Right ventricle myocardium superior (tissue), 1 donor: ENCODE measurements at places on chromosomes 7 and 10. TPM values are rescaled to one million over a fixed set of nuclear protein-coding genes. Genes with fewer than 3 reads are reported as not detected.

- DNase-seq, result no peak
Measured at GRCh38 chr10:115278294-115278693, 185.1 kb downstream of the ATRNL1 start.

GRCh38 chr7:117916309-117916708, 43.1 kb upstream of the CTTNBP2 start:
- DNase-seq, result no peak

DNA sequence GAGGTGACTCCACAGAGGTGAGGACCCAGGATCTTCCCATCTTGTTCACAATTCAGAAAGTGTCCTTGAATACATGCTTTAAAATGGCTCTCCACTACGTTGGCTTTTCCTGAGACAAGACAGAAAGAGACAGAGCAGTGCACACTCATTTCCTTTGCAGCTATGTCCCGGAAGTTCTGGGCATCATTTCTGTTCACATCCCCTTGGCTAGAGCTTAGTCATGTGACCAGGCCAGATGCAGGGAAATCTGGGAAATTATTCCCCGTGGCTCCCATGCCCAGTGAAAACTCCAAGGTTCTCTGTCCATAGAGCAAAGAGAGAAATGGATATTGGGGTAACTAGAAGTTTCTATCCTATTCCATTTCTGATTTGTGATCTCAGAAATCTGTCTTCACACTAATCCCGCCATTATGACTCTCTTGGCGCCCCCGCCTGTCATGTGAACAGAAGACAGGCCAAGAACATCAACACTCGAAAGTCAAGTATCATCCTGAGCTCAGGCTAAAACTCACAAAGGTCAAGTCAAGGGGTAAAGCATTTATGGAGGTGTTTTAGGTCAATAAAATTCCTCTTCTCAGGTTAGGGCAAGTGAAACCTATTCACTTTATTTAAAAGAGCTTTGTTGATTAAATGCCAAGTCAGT, 251.4 kb upstream of the HABP2 start:
- DNase-seq, result no peak

- DNase-seq, result no peak
Measured at GRCh38 chr10:37289833-37290464, 164.6 kb downstream of the ANKRD30A start.

GRCh38 chr10:104449391-104449790, 95.8 kb downstream of the CFAP58 start:
- DNase-seq, result no peak

GRCh38 chr7:1253681-1254181, 21.1 kb downstream of the UNCX start:
- no peak for DNase-seq

The DGKI gene
- 1.4 TPM for total RNA-seq

The PLAC9 gene
- total RNA-seq, result 29.1 TPM

GRCh38 chr7:122770686-122771335, 68.1 kb upstream of the RNF148 start:
- no peak for DNase-seq
